ENCODE measurements at places on chromosomes 13 and 19.

- no peak for DNase-seq
Observed at GRCh38 chr13:20567881-20568528, 1.0 kb downstream of the IFT88 start.

DNA sequence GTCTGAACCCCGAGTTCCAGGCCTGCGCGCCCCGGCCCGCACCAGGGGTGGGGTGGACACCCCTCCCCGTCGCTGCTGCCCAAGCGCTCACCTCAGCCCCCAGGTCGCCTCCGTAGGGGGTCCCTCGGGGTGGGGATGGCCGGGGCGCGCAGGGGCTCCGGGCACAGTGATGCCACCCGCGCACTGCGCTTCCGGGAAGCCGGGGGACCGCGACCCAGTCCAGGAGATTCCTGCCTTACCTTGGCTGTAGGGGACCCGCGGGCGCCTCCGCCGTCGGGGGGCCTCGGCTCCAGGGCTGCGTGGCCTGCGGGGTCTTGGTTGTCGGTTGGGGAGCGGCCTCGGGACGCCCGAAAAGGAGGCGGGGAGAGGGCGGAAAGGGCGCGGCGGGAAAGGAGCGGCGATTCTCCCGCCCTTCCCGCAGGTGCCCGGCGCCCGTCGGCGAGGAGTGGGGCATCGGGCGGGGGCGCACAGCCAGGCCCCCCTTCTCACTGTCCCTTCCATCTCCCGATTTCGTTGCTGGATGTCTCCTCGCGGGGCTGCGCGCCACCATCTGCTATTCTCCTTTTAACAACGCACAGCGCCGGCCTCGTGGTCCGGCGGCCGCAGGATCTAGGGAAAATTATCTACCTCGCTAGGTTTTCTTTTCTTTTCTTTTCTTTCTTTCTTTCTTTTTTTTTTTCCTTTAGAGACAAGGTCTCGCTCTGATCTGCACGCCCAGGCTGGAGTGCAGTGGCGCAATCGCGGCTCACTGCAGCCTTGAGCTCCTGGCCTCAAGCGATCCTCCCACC, at the start of gene KEAP1:
Gene KEAP1, minus strand, starts transcription at position 355 of the 788 bp plus-strand sequence. CDS start 3,323 bp downstream, outside the sequence.
- DNase-seq, result no peak

GRCh38 chr19:45668342-45668871, 386 bp downstream of the GIPR start:
- DNase-seq, result no peak

- DNase-seq, result no peak
Observed at GRCh38 chr19:15240515-15240914, 8.3 kb upstream of the EPHX3 start.

DNA sequence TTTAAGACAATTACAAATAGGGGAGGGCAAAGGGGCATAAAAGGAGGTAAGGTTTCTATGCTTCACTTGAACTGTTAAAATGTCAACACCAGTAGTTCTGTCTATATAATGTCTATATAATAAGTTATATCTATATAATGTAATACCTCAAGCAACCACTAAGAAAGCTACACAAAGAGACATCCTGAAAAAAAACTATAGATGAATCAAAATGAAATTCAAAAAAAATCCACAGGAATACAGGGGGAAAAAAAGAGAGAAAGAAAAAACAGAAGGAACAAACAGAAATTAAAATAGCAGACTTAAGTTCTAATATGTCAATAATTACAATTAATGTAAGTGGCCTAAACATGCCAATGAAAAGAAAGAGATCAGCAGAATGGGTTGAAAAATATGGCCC, 186.0 kb downstream of the KCTD15 start:
- DNase-seq, result no peak

GRCh38 chr13:93284064-93284463, 57.5 kb downstream of the GPC6 start:
- no peak for DNase-seq

DNA sequence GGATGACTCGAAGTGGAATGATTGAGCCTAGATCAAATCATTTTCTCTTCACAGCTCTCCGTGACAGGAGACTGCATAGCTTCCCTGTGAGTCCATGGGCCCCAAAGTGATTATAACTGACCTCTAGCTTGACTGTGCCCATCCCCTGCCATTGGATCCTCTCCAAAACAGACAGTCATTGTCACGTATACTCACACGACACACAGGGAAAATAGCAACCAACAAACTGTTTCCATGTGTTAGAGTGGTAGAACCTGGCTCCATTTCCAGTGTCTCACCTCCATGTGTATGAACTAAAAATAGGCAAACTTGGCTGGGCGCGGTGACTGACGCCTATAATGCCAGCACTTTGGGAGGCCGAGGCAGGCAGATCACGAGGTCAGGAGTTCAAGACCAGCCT, 48.8 kb upstream of the NPAS1 start:
- DNase-seq, result no peak

DNA sequence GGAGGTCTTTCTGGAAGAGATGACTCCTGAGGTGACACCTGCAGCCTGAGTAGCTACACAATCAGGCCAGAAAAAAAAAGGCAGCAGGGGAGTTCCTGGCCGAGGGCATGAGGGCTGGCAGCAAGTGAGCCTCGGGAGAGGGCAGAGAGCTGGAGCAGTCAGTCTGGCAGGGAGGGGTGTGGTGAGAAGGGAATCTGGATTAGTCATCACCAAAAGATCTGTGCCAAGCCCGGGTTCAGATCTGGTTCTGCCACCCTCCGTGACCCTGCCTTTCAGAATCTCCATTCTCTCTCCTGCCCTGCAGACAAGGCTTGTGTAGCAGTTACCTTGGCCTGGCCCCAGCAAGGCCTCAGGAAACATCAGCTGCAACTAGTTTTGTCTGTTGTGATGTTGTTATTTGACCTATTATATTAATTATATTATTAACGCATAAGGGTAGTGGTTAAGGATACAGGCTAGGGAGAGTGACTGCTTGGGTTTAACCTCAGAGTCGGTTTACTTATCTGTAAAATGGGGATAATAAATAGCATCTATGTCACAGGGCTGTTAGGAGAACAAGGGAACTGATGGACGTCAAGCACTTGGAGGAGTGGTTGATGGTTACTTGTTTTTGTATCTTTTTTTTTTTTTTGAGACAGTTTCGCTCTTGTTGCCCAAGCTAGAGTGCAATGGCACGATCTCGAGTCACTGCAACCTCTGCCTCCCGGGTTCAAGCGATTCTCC, 2.7 kb upstream of the CAPNS1 start:
- DNase-seq, result no peak

DNA sequence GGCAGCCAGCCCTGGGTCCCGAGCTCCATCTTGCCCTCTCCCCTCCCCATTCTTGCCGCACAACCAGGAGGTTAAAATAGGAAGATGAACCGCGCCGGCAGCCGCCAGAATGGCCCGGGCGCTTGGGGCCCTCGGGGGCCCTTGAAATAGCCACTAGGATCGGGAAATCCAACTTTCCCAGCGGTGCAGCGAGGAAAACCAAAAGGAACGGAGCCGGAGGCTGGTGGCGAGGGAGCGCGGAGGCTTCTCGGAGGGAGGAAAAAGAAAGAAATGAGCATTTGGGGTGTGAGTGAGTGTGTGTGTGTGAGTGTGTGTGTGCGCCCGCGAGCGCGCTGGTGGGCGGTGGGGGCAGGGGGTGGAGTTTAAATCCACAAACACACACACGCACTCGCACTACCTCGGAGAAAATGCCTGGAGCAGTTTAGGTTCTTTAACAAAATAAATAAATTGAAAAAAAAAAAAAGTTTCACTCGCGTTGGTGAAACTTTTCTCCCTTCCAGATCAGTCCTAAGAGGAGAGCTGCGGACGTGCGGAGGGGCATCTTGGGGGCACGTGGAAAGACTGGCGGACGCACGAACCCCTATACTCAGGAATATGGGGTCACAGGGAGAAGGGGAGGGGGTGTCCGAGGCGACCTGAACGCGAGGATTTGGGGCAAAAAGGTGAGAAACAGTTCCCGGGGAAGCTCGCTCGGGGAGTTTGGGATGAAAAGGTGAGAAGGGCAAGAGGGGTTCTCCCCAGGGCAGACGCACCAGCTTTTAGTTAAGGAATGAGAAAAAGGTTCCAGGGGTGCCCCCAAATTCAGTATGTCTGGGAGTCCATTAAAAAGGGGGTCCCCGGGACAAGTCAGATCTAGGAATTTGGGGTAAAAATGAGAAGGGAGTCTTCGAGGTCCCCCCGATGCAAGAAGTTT, 1.3 kb downstream of the RFX2 start:
- DNase-seq, result no peak

DNA sequence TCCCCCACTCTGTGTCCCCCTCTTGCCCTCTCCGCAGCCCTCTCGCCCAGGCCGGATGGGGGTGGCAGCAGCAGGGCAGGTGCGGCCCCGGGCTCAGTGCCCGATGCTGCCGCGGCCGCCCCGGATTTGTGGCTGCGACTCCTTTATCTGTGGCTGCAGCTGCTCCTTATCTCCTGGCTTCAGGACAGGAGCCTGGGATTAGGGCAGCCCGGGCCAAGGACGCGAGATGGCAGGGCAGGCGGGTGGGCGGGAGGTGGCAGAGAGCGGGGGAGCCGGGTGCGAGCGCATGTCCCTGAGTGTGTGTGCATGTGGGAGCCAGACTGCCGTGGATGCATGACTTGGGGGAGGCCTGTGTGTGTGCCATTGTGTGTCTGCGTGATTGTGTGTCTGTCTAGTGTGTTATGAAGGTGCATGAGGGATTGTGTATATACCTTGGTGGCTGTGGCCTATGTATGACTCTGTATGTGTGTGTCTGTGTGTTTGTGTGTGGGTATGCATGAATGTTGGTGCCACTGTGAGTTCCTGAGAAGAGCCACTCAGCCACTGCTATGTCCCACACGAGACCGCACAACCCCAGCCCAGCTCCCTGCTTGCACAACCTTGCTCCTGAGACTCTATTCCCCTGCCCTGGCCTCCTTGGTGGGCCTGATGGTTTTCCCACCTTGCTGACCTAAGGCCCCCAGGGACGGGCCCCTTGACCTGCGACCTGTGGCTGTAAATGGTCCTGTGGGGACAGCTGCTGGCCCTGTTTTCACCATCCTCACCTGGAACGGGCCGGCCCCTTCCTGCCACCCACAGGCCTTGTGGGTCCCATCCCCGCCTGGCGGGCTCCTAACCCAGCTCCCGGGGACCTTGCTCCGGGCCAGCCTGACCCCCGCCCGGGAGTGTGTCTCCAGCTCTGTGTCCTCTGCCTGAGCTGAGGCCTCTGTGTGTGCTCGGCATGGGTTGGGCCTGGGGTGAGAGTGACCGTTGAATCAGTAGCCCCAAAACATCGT, 5.3 kb upstream of the NRTN start:
- no peak for DNase-seq

DNA sequence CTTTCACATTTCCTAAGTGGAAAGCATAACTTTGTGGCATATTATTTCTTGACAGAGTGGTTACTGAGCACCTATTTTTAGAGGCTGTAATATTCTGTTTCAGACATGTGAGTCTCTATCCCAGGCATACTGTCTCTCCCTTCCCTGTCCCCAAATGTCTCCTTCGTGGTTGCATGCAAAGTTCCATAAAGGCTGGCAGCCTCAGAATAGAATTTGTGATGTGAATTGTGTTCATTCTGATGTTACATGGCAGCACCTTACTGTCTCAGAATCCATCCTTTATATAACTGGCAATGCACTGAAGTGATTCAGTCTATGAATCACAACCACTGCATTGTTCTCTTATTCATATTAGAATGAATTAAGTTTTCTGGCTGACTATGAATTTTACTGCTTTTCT, 89.0 kb upstream of the SLC7A1 start:
- no peak for DNase-seq

- DNase-seq, result no peak
Observed at GRCh38 chr13:30807392-30807791, 72.0 kb downstream of the ALOX5AP start.

DNA sequence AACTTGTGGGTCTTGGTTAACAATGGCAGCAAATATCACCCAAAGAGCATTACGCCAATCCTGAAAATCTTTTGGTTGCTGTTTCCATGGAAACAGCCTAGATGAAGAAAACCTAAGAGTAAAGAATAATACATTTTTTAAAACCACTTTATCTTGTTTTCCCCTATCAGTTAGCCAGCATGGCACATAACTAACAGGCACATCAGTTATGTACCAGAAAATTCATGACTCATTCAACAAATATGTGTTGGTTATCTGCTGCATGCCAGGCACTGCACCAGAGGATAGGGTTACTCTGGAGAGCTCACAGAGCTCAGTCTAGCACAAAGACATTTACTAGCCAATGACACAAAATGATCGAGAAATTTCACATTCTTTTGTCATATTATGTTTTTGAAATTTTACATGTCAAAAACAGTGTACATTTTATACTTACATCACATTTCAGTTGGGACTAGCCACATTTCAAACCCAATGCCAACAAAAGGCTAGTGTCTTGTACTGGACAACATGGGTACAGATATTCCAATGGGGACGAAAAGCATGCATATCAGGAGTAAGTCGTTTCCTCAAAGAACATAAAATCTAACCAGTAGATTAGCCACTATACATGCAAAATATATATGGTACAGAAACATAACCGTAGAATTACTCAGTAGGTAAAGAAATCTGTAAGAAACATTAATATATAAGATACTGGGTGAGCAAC, 20.3 kb downstream of the LNX2 start:
- no peak for DNase-seq

DNA sequence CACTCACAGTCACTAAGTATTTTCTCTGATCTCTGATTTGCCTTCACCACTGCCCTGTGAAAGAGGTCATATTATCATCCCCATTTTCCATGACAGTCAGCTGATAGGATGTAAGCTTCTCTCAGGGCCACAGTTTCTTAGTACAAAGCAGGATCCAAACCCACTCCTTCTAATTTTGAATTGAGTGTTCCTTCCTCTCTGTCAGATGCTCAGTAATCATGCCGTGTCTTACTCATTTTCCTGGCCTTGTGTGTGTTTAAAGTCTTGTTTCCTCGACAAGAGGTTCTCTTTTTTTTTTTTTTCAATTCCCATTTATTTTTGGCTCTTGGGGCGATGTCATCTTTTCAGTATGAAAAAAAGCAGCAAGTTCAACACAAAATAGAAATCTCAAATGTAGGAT, 72.3 kb downstream of the NAA16 start:
- no peak for DNase-seq

DNA sequence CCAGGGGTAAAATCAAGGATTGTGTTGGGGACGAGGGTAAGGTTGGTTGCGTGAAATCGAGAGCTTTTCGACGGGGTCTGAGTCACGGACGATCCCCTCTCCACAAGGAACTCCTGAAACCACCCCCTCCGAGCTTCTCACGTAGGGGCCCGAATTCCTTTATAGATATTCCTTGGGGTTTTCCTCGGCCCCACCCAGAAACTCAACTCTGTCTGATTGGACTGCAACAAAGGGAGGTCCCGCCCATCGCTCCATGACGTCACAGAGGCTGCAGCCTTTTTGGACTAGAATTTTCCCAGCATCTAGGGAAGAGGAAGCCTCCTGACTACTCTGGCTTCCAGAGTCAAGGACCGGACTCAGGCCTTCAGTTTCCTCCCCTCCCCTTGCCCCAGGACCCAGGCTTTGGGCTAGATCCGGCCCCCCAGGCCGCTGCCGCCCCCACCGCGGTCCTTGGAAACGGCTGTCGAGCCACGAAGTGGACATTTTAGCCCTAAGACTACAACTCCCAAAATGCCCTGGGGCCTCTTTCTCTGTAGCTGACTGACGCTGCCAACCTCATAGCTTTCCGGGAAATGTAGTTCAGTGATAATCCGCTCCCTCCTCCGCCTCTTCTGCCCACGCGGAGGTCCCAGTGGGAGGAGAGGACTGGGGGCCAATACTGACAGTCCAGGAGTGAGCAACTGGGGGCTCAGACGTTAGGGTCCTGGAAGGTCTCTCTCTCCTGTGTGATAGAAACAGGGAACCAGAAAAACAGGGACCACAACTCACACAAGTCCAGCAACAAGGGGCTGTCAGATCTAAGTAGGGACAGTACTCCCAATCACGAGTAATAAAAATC, at the start of gene IZUMO1:
Gene IZUMO1, minus strand, starts transcription at position 172 of the 838 bp plus-strand sequence. CDS start 1,050 bp downstream, outside the sequence.
- DNase-seq, result no peak

- no peak for DNase-seq
Observed at GRCh38 chr13:43422116-43422515, 364.7 kb downstream of the ENOX1 start.

GRCh38 chr19:54415208-54415900, at the start of gene TTYH1:
Gene TTYH1, plus strand, starts transcription at chr19:54415464. Its CDS starts 89 bp downstream, at chr19:54415553.
- no peak for DNase-seq
